Jurkat, Clone E6-1 (cell line): ENCODE measurements at places on chromosomes 16 and 17.

DNA sequence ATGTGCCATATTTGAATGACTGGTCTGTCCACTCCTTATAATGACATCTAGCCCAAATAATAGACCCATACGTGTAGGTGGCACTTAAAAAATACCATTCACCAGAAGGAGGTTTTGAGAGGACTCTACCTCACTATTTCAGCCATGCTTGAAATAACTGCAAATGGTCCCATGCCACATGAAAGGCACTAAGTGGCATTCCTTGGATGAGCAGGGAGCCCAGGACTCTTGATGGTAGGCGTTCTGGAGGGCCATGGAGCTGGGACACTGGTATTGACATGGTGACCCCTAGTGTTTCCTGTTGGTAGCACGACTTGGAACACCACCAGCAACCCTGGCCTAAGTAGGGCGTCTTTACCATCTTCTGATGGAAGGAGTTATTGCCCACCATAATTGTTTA is 148.7 kb upstream of the ZFHX3 start:
- peak; percentile 42 for DNase-seq

- DNase-seq = no peak
Measured at GRCh38 chr16:84836234-84836647, 16.5 kb downstream of the CRISPLD2 start.

DNA sequence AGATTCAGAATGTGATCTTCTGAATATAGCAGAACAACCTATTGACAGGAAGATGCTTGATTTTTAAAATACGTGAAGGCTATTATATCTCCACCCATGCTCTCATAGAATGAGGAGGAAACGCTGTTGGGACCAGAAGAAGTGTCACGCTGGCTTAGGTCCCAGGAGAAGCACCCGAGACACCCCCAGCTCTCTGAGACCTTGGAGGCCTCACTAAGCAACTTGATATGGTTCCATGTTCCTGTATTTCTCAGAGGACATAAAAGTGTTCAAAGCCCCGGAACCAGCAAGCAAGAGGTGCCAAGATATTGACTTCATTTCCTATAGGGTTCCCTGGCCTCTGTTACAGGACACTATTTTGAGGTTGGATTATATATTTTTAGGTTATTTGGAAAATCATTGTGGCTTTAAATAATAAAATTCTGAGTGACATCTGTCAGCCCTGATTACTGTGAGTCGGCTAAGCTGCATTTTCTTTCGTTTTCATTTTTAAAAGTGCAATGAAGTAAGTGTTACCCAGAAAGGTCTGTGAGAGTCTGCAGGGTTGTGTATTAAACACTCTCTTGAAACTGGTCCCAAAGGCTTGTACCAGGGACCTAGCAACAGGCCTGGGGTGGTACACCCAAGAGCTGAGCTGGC is 400.0 kb downstream of the SOX9 start:
- DNase-seq = no peak

DNA sequence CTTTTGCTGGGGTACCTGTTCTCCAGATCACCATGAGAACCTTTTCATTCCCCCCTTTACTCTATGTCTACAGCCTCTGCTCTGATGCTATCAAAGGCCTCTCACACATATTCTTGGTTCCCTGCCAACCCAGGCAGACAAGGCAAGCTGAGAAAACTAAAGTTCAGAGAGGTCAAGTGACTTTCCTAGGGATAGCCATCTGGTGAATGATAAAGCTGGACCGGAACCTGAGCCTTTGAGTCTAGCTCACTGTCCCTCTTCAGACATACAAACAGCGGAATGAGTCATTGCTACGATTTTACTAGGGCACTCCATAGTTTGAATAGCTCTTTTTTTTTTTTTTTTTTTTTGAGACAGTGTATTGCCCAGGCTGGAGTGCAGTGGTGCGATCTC is 73.3 kb downstream of the XYLT1 start:
- DNase-seq = no peak

DNA sequence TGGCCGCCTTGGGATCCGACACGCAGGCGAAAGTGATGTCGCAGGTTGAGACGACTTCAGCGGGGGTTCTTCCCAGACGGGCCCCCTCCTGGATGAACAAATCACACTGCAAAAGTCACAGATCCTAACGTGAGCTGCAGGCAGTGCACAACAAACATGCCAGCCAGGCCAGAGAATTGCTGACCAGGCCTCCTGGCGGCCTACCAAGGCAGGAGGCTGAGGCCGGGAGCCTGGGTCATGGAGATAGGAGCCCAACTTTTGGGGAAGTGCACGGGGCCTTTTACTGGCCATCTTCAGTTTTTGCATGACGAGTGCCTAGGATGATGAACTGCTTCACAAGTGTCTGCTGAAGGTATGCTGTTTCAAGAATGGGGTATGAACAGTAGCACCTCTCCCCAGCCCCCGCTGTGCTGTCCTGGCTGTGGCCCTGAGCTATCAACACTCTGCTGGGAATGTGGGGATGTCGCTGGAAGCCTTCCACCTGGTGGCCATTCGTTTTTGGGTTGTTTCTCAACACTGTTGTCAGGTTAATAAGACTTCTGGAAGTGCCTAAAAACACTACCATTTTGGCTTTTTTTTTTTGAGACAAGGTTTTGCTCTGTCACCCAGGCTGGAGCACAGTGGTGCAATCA is 12.2 kb upstream of the ROGDI start:
- no peak for DNase-seq

DNA sequence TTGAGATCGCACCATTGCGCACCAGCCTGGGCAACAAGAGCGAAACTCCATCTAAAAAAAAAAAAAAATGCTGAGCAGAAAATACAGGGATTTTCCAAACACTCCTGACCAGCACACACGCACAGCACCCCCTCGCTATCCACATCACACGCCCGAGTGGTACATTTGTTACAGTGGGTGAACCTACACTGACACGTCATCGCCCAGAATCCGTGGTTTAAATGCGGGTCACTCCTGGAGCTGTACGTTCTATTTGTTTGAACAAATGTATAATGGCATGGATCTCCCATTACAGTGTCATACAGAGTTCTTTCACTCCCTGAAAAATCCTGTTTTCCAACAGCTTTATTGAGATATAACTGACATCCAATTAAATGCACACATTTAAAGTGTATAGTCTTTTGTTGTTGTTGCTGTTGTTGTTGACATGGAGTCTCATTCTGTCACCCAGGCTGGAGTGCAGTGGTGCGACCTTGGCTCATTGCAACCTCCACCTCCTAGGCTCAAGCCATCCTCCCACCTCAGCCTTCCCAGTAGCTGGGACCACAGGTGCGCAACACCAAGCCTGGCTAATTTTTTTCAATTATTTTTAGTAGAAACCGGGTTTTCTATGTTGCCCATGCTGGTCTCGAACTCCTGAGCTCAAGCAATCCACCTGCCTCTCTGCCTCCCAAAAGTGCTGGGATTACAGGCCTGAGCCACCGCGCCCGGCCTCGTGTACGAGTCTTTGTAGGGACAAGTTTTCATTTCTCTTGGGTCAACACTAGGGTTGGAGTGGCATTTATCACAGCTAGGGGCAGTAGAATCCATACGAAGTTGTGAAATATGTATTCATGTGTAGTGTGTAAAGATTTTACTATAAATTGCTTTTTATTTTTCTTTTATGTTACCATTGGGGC is 4.4 kb upstream of the CARHSP1 start:
- DNase-seq = no peak

DNA sequence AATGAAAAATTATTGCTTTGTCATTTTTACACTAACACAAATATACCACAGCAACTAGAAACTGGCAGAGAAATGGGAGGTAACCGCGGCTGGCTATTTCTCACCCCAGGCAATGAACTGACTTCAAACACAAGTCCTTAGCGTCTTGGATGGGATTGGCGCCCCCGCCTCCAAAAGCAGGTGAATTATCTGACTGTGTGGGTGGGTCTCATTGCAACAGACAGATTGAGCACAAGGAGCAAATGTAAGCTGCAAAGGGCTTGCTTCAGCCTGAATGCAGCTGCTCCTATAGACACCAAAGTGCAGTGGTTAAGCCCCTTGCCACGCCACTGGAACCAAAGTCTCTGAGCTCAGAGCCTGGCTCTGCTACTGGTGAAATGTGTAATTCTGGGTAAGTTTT is 225.0 kb downstream of the XYLT1 start:
- no peak for DNase-seq

GRCh38 chr17:40909755-40910154 is 24.7 kb upstream of the KRT20 start:
- no peak for DNase-seq

DNA sequence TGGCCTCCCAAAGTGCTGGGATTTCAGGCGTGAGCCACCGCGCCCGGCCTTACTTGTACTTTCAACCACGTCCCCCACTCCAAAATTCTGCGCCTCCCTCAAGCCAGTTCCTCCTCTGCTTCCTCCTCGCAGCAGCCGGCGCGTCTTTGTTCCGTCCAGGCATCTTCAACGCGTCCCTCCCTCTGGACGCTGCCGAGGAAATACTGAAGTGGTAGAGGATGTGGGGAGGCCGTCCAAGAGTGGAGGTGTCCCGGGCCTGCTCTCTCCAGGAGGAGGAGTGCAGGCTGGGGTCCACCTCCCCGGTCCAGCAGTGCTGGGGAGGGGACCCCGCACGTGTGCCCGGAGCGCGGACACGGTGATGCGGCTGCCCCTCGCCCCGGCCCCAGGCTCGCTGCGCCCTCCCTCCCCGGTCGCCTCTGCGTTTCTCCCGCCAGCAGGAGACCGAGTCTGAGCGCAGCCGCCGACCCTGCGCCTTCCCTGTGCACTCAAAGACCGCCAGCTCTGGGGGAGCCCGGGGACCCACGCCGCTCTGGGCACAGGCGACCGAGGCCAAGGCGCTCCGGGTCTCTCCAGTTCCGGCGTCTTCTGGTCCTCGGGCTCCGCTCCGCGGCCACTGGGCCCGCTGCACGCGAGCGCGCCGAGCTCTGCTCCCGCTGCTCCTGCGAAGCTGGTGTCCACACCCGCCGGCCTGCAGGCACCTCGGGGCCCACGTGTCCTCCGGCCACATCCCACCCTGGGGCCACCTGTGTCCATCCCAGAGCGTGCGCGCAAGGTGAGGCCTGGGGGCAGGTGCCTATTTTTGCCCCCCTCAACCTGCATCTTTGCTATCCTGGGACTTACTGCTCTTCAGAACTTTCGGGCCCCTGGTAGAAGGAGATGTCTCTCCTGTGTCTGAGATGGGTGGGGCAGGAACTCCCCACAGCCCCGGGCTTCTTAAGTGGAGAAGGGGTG is 31.7 kb downstream of the OSBPL7 start:
- DNase-seq = no peak

- DNase-seq = no peak
Measured at GRCh38 chr17:44837196-44837595, 7.1 kb upstream of the GJC1 start.
